ENCODE measurements at places on chromosomes 7 and 10.

GRCh38 chr10:70578371-70578947 is 24.1 kb downstream of the PRF1 start:
- no peak for DNase-seq

DNA sequence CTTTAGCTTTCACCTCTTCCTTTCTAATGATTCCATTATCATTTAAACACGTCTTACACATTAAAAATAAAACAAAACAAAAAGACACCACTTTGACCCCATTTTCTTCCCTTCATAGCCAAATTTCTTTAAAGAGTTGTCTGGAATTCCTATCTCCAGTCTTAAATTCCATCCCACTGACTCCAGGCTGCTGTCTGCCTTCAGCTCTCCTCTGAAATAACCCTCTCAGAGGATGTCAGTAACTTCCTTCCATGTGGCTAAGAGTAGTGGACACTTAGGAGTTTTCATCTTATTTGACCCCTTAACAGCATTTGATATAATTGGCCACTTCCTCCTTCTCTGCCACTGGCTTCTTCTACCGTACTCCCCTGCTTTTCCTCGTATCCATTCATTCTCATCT is 69.6 kb upstream of the MKX start:
- DNase-seq: no peak

DNA sequence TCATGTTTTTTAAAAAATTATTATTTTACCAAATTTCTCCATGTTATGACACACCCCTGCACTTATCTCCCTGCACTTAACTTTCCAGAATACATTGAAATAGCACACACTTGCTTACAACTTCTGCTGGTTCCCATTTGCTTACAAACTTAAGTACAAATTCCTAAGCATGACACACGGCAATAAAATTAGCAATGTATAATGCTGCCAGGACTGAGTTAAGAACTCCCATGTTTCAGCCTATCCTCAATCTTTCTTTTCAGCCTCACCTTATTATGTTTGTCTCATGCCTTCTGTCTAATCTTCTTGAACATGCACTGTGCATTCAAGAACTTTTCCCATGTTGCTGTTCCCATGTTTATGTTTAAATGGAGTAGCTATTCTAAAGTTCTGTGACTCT is 40.8 kb downstream of the PRPS1L1 start:
- no peak for DNase-seq

- DNase-seq: no peak
Observed at GRCh38 chr7:156445997-156446761, 194.4 kb upstream of the RNF32 start.

DNA sequence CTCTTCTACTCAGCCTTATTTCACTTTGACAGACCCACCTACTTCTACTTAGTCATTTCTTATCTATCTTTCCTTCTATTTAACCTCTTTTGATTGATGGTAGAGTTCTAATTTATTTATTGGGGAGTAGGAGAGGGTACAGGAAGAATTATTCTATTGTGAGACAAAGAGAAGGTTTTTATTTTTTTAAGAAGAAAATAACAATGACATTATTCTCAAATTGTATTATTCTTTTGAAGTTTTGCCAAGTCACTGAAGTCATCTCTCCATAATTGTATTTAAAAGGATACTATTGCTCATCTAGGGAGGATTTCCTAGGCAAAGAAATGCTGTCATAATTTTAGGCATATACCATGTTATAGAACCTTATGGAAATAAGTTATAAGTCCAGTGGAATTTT is 52.7 kb downstream of the ITGB8 start:
- no peak for DNase-seq

DNA sequence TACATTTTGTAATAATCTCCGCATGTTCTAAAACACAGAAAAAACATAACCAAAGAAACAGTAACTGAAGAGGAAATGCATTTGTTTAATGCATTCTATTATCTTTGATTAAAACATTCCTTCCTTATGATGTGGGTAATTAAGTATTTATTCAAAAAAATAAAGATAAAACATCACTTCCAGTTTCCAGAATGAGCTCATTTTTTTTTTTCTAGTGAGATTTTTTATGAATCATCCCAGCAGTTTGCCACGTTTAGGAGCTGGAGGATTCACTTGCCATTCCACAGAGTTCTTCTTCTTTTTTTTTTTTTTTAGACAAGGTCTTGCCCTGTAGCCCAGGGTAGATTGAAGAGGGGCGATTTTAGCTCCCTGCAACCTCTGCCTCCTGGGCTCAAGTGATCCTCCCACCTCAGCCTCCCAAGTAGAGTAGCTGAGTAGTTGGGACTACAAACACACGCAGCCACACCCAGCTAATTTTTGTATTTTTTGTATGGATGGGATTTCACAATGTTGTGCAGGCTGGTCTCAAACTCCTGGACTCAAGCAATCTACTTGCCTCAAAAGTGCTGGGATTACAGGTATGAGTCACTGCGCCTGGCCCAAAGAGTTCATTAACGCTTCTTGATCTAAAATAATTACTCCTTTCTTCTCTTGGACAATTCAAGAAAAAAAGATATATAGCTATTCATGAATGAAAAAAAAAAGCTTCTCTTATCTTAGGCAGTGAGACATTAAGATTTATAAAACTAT is 177.3 kb downstream of the DKK1 start:
- no peak for DNase-seq

- DNase-seq: no peak
Observed at GRCh38 chr10:124220547-124220946, 127.1 kb upstream of the CHST15 start.

Data from cerebellar nuclear complex (tissue), 1 donor.